ENCODE measurements at places on chromosomes 13 and 19.

GRCh38 chr19:15471639-15472101, 7.3 kb upstream of the RASAL3 start:
- DNase-seq = no peak

GRCh38 chr19:47120470-47121067, 7.0 kb upstream of the ZC3H4 start:
- DNase-seq = no peak

- no peak for DNase-seq
These were observed 4.4 kb downstream of the GPR4 start for GRCh38 chr19:45597425-45598111.

- DNase-seq = no peak
These were observed 13.4 kb downstream of the MBD3L2B start for GRCh38 chr19:7007859-7008258.

- DNase-seq = no peak
These were observed 4.3 kb upstream of the ACP5 start for GRCh38 chr19:11581740-11582139.

- DNase-seq = no peak
These were observed 12.7 kb upstream of the SPACA6 start for GRCh38 chr19:51680474-51680873.

DNA sequence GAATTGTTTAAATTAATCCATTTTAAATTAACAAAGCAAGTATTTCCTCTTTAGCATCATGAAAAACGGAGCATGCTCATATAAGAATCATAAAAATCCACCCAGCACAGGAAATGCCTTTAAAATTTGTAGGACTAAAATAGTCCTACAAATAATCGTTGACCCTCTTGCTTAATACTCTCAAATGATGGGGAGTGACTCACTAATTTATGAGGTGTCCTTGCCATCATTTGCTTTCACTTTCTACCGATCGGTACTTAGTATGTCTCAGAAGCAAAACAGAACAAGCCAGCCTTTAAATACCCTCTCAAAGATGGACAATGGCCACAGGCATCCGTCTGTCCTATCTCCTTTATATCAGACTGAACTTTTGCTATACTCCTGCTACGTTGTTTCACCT, 97.2 kb downstream of the SUCLA2 start:
- DNase-seq = peak; percentile 56

DNA sequence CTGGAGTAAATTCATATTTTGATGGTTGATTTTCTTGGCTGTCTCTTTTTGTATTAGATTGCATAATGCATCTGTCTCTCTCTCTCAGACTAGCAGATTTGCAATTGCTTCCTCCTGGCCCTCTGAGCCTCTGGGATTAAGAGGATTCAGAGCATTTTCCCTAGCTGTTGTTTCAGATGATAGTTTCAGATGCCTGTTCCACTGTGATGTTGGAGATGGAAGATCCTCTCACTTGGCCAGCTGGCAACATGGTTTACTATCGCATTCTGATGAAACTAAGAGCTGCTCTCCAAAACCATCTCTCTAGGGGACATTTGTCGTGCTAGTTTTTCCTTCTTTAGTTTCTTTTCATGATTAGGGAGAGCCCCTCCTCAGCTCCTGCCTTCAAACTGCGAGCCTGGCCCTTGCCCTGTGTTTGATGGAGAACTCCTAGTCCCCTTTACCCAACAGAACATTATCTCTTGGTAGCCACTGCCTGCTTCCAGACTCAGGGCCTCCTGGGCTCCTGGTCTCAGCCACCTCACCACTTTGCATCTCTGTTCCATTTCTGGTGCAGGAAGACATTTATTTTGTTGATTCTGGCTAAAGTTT, 244.6 kb downstream of the B3GLCT start:
- DNase-seq = no peak

DNA sequence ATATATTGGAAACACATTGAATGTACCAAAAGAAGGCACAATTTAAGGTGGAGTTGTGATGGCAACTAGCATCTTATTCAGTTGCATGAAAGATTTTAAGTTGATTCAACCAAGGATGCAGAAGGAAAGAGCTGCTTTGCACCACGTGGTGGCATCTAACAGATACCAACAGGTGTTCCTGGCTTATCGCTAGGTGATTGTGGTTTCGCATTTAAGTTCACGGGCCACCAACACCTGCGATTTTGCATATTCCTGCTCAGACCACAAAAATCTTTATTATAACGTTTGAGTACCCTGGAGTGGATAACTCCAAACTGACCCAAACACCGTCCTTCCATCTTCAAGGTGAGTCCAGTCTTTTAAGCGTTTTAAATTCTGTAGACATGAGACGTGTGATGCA, 45.3 kb downstream of the RGCC start:
- no peak for DNase-seq

GRCh38 chr19:5913739-5914357, at the start of gene CAPS:
Gene CAPS (plus strand): TSS chr19:5914254. CDS start chr19:5914407, 153 bp downstream.
- peak; percentile 87 for DNase-seq

DNA sequence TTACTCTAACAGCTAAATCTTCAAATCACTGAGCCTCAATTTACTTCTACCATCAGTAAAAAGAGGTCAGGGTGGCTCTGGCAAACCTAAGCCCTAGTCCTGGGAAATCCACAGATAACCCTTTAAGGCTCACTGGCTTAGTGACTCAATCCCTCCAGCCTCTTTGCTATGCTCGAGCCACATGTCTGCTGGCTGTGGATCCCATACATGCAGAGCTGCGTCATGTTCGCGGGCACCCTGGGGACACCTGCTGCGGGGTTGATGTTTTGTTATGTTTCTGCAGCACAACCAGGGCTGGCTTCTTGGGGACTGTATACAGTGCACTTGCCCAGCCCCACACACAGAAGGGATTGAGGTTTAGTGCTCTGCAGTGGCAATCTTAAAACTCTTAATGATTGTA, 41.6 kb upstream of the C13orf42 start:
- DNase-seq = no peak

DNA sequence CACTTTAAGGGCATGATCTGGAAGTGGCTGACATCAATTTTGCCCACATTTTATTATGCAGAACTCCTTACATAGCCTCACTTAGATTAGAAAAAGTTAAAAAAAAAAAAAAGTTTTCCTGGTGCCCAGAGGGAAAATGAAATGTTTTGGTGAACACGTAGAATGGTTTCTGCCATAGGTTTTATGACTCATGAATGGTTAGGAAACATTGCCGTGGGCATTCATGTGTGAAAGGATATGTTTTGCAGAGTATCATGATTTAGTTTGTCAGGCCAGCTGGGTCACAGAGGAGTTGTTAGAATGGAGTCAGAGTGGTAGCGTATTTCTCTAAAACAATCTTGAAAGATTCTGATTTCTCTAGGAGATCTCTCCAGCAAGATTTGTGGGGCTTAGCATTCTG, 133.8 kb downstream of the MRPL57 start:
- no peak for DNase-seq

All from AG20443 (cell line).